Neural crest cell (in vitro differentiated cells): ENCODE measurements at places on chromosomes 12 and 14.

- no peak for DNase-seq
These were observed 43.4 kb upstream of the ST8SIA1 start for GRCh38 chr12:22377731-22378496.

GRCh38 chr14:50957296-50957695 lies 13.0 kb upstream of the PYGL start:
- no peak for DNase-seq

DNA sequence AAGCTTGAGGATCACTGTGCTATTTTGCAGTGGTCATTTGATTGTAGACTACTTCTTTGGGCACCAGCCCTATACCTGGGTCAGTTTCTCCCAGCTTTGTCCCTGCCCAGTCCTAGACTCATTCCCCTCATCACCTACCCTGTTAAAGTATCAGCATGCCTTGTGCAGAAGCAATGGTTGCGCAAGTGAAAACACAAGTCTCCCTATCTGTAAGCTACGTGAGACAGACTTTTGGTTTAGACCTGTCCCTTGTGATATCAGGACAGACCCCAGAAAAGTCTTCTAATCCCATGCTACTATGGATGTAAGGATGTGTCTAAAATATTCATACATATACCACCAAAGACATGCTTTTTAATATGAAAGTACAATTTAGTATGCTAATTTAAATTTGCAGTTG lies 88.8 kb upstream of the ATP2B1 start:
- no peak for DNase-seq

DNA sequence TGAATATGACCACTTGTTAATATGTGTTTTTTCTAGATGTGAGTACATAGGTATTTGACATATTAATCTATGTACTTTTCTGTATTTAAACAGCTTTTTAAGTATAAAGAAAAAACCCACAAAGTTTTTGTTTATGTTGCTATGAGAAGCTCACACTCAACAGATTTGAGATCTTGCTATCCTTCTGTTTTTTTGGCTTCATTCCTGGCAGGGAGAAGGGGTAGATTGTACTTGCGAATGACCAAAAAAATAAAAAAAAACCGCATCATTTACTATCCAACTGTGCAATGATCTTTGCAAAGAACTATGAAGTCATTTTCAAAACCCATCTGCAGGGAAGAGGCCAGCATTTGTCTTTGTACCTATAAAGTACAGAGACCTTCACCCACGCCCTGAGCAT lies 28.4 kb upstream of the TBX5 start:
- no peak for DNase-seq

GRCh38 chr14:101707068-101707842 lies 54.3 kb upstream of the PPP2R5C start:
- peak; percentile 59 for DNase-seq

GRCh38 chr14:65751510-65751909 lies 339.0 kb downstream of the FUT8 start:
- no peak for DNase-seq

- no peak for DNase-seq
These were observed 23.9 kb downstream of the SLC7A8 start for GRCh38 chr14:23159532-23159931.

GRCh38 chr14:95483309-95484165 lies 32.9 kb downstream of the SYNE3 start:
- no peak for DNase-seq

- no peak for DNase-seq
These were observed 392.5 kb upstream of the RGS6 start for GRCh38 chr14:71539650-71540285.

- peak; percentile 55 for DNase-seq
These were observed 48.0 kb downstream of the SLC17A8 start for GRCh38 chr12:100404769-100405407.

GRCh38 chr12:59113831-59114615 lies 193.7 kb upstream of the LRIG3 start:
- DNase-seq = peak; percentile 83

GRCh38 chr12:69284131-69284530 lies 44.8 kb downstream of the CPSF6 start:
- DNase-seq = peak; percentile 40

DNA sequence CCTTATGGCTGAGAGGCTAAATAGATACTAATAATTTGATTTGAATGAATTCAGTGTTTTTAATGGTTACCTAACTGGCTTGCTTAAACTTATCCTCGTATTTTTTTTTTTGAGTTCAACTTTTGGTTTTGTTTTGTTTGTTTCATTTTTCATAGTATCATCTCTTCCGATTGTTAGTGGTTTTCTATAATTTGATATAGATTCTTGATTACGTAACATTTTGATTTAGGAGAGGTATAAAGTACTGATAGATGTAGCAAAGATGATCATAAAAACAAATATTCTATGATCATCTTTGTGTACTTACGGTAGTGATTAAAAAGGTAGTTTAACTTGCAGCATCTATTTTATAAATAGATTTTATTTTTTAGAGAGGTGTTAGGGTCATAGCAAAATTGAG lies 93.0 kb downstream of the ALX1 start:
- no peak for DNase-seq

- no peak for DNase-seq
These were observed 55.9 kb downstream of the KCNA5 start for GRCh38 chr12:5099591-5099990.

GRCh38 chr14:68924186-68925158 lies 54.6 kb downstream of the ACTN1 start:
- no peak for DNase-seq

DNA sequence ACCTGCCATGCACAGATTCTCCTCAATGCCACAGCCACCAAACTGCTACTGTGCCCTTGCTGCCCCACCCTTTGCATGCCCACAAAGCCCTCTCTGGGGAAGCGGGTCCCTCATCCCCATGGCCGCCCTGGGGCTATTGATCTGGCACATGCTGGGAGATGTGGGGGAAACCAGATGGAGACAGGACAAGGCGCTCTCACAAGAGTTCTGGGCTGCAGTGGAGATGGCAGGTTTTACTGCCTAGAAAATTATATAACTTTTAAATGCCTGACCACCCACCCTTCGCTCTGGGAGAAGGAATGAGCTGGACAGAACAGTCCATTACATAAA lies 10.6 kb upstream of the PIP4K2C start:
- no peak for DNase-seq

DNA sequence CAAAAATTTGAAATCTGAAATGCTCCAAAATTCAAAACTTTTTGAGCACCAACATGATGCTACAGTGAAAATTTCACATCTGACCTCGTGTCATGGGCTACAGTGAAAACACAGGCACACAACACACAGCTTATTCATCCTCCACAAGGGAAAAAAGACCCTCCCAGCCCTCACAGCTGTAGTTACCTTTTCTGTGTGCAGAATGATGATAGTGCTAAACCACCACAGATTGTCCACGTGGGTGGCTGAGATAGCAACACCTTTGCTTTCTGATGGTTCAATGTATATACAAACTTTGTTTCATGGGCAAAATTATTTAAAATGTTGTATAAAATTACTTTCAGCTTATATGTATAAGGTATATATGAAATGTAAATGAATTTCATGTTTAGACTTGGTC lies 46.8 kb downstream of the FRS2 start:
- no peak for DNase-seq

DNA sequence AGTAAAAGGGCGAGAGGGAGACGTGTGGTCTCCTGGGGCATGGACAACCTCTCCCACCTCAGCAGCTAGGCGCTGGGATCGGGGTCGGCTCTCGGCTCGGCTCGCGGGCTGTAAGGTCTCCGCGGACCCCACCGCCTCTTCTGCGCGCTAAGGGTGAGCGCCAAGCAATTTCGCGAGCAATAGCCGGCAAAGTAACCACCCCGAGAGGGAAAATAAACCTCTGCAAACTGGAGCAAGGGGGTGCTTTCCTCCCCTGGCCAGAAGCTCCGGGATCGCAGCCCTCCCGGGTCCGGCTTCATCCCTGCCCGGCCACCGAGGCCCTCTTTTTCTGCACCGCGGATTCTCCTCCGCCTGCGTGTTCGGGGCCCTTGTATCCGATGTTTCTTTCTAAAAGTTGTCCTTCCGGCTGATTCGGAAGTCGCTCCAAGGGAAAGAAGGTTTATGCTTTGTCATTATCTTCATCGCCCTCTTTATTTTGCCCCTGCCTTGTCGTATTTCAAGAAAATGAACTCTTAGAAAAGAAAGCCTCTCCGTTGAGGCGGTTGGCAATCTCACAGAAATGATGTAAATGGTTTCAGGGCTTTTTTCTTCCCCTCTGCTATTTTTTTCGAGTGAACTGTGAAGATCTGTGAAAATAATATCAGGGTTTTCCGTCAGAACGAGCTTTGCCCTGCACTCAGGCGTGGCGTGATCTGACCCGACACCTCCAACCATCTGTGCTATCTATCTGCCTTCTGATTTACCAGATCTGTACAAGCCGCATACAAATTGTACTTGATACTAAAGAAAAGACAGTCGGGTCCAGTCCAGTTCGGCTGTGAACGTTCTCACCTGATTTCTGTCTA lies 1.7 kb upstream of the SIX6 start:
- DNase-seq = no peak

GRCh38 chr14:61484031-61484430 lies 162.7 kb downstream of the PRKCH start:
- DNase-seq = no peak

- DNase-seq = no peak
These were observed 87.8 kb upstream of the PDE3A start for GRCh38 chr12:20280515-20280914.

- DNase-seq = no peak
These were observed 51.3 kb downstream of the SLC6A12 start for GRCh38 chr12:162467-163307.

DNA sequence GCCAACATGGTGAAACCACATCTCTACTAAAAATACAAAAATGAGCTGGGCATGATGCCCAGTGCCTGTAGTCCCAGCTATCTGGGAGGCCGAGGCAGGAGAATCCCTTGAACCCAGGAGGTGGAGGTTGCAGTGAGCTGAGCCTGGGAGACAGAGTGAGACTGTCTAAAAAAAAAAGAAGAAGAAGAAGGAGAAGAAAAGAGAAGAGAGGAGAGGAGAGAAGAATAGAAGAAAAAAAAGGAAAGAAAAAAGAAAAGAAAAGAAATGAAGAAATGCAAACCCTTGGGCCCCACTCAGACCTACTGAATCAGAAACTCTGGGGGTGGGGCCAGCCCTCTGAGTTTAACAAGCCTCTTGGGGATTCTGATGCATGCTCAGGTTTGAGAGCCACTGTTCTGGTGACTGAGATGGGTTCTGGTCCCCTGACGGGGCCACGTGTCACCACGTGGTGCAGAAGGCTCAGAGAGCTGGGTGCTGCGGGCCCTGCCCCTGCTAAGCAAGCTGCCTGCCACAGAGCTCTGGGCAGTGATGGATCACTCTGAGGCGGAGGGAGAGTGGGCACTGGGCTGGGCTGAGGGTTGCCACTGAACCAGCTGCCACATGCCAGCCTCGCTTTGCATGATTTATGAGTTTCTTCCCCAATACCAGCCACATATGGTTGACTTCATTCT lies 37.5 kb downstream of the ERH start:
- DNase-seq = no peak

- no peak for DNase-seq
These were observed 3.2 kb upstream of the RARG start for GRCh38 chr12:53235164-53235563.

DNA sequence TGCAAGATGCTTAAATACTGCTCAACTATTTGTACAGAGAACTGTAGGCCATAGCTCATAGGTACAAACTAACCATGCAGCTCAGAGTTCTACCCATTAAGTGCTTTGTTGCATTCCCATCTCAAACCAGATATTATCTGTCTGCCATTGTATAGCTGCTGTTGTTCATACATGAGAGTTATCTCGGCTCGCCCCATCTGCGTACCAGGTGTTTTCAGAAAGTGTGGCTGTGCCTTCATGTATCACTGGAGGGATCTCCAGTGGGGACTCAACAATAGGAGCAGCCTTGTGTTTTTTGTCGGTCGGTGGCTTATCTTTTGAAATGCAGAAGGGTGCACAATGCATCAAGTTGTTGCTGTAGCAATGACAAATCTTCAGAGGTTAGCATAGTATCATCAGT lies 678.3 kb downstream of the RERGL start:
- DNase-seq = no peak

DNA sequence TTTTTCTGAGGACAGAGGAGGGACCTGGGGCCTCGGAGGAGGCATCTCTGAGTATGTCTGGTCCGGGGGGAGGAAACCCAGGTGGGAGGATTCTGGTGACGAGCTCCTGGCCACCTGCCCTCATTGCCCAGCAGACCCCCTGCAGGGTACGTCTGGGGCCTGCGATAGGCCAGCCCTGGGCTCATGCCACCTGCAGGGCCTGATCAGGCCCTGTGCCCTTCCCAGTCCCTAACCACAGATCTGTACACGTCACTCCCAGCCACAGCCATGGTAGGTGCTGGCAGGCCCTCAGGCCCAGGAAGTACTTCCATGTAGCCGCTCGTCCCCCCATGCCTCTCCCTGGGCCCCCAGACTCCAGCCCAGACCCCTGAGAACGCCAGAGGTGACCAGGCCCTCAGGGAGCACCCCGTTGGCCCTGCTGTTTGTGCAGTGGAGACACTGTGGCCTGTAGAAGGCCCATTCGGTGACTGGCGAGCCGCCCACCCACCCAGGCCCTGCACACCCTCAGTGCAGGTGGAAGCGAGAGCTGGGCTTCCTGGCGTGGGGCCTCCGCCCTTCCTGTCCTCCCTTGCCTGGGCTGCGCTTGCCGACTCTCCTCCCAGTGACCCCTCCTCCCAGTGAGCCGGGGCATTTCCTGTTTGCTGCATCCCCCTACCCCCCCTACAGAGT lies 5.7 kb downstream of the INF2 start:
- DNase-seq = no peak

GRCh38 chr12:26906704-26907103 lies 31.1 kb downstream of the INTS13 start:
- DNase-seq = no peak

DNA sequence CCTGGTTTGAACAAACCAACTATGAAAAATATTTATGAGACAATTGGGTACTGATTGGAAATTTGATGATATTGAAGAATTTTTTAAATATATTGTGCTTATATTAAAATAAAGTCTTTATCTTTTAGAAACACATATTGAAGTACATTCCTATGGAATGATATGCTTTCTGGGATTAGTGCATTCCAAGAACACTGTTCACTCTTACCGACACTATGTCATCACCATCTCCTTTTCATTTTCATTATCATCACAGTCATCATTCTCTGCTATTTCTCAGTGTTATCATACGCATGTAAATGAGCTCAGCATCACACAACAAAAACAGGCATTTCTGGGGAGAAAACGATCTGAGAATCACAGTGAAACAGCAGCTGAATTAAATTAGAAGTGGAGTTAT lies 513.3 kb upstream of the CCDC196 start:
- no peak for DNase-seq

DNA sequence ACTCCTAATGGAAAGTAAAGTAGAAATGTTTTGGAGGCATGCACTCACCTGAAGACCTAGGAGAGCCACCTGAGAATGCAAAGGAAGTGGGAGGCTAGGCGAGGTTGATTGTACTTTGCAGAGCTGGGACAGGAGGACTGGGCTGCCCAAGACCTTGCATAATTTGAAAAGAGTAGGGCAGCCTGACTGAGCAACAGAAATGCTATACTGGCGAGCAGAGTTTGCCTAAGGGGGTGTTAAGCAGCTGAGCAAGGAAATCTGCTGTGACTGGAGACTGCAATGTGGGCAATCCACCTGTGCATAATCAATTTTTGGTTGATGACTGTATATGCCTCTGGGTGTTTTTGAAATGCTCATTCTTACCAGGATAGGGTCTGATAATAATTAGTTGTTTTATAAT lies 834.1 kb downstream of the TRHDE start:
- DNase-seq = no peak
